ENCODE measurements at places on chromosomes 3 and 15.

- DNase-seq = peak; percentile 70
Observed at GRCh38 chr3:24119321-24119751, 174.2 kb downstream of the NR1D2 start.

DNA sequence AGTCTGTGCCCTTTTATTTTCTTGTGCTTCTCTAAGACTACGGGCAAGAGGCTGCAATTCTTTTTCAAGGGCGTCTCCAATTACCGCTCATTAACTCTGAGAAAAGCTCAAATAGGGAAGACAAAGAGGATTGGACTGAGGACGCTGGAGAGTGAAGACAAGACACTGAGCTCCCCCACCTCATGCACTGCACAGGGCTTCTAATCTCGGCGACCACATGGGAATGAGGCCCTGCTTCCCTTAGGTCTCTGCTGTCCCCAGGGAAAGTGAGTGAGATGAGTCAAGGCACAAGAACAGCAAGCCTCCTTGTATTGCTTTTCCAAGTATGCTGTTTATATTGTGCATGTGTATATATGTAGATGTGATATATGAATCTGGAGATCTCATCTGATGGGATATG lies 392.2 kb upstream of the CFAP20DC start:
- peak; percentile 23 for DNase-seq

- peak; percentile 73 for DNase-seq
Observed at GRCh38 chr15:88661041-88661700, 22.4 kb downstream of the ISG20 start.

GRCh38 chr3:133488785-133489367 lies 84.6 kb upstream of the CDV3 start:
- DNase-seq = peak; percentile 52

GRCh38 chr3:71919572-71919971 lies 134.6 kb upstream of the PROK2 start:
- DNase-seq = no peak

GRCh38 chr3:46990573-46991374 lies 11.3 kb downstream of the NBEAL2 start:
- DNase-seq = no peak

GRCh38 chr3:53164911-53165310 lies 3.9 kb downstream of the PRKCD start:
- no peak for DNase-seq

- no peak for DNase-seq
Observed at GRCh38 chr3:101858464-101859030, 9.2 kb downstream of the NFKBIZ start.

GRCh38 chr3:190083635-190084034 lies 37.1 kb downstream of the P3H2 start:
- DNase-seq = peak; percentile 32

- peak; percentile 66 for DNase-seq
Observed at GRCh38 chr15:95459273-95459672, 871.2 kb upstream of the NR2F2 start.

DNA sequence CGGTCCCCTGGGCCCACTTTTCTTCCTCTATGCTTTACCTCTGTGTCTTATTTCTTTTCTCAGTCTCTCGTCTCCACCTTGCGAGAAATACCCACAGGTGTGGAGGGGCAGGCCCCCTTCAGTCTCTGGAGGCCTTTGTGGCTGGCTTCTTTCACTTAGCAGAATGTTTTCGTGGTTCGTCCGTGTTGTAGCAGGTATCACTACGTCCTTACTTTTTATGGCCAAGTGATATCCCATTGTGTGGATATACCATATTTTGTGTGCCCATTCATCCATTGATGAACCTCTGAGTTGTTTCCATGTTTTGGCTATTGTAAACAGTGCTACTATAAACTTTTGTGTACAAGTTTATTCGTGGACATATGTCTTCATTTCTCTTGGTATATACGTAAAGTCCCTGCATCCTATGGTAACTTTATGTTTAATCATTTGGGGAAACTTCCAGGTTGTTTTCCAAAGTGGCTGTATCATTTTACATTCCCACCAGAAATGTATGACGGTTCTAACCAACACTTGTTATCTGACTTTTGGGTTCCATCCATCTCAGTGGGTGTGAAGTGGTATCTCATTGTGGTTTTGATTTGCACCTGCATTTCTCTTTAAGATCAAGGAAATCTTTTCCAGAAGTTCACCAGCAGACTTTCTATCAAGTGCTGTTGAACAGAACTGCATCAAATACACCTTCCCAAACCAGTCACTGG lies 5.6 kb downstream of the PIGZ start:
- DNase-seq = no peak

- DNase-seq = no peak
Observed at GRCh38 chr3:197001106-197001971, 28.3 kb downstream of the MELTF start.

GRCh38 chr3:23966328-23966727 lies 21.2 kb downstream of the NR1D2 start:
- DNase-seq = peak; percentile 84

GRCh38 chr3:118102737-118103136 lies 931.9 kb downstream of the IGSF11 start:
- DNase-seq = no peak
